ENCODE measurements at places on chromosomes 5 and 9.

- DNase-seq, result no peak
These were observed 2.5 kb upstream of the NEUROG1 start for GRCh38 chr5:135538261-135538660.

DNA sequence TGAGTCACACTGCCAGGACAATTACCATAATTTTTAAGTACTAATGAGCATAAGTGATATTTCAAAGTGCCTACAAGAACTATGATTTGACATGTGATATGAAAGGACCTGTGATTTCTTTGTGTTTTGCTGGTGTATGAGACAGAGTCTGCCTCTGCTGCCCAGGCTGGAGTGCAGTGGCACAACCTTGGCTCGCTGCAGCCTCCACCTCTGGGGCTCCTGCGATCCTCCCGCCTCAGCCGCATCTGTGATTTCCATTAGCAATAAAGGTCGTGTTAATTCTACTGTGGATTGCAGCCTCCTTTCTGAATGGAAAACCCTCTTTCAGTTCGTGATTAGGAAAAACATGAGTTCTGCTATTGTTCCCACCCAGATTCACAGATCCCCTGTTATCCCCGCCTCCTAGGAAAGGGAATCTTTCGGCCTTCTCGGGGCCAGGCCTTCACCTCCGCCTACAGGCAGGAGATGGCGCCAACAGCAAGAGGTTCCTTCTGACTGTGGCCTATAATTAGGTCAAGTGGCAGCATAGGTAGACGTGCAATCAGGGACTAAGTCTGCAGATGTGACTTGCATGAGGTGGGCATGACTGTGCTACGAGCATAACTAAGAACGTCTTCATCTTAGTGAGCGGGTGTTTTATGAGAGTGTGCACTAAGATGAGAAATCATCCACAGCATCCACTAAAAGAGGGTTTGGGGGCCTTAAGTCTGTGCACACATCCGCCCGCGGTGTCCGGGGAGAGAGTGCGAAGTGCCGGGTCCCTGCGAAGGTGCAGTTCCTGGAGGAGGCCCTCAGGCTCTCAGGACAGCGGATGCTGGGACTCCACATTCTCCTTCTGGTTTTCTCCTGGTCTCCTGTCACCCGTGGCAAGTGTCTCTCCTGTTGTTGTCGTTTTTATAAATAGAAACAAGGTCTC, 23.1 kb downstream of the TRIM7 start:
- DNase-seq, result no peak

GRCh38 chr5:3006526-3006925, 255.0 kb upstream of the IRX2 start:
- DNase-seq, result no peak

DNA sequence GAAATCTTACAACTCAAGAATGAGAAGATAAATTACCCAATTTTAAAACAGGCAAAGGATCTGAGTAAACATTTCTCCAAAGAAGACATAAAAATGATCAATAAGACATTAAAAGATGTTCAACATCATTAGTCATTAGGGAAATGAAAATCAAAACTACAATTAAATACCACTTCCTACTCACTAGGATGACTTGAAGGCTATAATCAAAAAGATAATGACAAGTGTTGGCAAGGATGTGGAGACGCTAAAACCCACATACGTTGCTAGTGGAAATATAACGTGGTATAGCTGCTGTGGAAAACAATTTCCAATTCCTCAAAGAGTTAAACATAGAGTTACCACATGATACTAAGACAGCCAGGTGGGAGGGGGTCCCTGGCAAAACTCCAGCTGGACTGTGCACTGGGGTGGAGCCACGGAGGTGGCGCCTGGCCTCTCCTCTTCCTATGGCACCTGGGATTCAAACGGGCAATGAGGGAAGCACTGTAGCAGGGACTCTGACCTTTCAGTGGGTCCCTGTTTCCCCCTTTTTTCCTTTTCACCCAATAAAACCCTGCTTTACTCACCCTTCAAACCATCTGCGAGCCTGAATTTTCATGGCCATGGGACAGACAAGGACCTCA, 5.9 kb downstream of the ARSB start:
- no peak for DNase-seq

DNA sequence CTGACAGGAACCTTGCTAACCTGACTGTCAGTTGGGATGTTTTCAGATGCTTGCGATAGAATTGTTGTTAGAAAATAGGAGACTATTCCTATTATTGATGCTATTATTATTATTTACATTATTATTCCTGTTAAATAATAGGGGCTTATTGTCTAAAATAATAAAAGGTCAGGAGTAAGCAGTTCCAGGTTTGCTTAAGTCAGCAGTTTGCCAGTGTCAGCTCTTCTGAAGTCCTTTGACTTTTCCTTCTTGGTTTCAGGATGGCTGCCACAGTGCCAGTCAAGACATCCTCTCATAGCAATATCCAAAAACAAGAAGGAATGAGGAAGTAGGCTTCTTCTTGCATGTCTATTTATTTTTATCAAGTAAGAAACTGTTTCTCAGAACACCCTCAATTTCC, 141.7 kb upstream of the MARCHF11 start:
- DNase-seq, result peak; percentile 80

DNA sequence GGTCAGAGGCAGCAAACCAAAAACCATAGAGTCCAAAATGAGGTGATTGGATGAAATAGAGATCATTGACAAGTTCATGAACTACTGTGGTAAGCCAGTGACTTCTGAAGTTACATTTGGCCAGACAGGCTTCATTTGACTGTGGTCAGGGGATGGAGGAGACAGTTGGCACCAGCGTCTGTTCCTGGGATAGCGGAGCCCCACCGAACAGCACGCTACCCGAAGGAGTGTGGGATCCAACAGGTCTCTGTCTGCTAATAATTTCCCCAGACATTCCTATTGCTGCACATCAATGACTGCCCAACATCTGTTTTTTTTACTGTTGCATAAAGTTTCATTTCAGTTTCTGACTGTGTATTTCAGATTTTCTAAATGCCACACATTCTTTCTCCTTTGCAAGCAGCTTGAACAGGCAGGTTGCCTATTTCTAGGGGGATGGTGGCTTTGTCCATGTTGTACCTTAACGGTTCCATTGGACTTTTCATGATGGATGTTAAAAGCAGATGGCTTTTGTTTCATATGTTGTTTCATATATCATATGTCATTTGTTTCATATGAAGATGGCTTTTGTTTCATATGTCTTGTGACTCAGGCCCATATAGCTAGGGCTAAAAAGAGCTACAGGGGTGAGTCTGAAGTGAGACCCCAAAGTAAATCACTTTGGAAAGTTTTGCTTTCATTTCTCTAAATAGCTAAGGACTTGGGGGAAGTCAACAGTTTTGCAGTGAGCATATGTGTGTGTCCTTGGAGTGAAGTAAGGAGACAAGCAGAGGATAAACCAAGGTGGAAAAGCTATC, 180.8 kb downstream of the GOLPH3 start:
- peak; percentile 44 for DNase-seq

GRCh38 chr5:131747180-131748105, 49.4 kb downstream of the FNIP1 start:
- DNase-seq, result peak; percentile 77

DNA sequence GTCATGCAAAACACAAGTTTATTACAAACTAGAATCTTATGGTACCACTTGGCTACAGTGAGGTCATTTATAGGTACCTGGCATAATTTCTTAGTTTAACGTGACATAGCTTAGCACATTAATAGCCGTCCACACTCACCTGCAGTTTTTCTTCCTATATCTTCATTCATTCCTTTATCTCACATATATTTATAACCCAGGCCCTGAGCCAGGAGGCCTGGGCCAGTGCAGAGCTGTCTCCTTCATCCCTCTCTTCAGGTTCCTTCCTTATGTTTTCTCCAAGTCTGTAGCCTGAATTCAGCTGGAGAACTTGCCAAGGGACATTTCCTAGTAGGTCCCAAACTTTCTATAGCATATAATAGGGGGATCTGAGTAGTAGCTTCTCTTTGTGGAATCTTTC, 367.9 kb upstream of the SGCD start:
- DNase-seq, result no peak

DNA sequence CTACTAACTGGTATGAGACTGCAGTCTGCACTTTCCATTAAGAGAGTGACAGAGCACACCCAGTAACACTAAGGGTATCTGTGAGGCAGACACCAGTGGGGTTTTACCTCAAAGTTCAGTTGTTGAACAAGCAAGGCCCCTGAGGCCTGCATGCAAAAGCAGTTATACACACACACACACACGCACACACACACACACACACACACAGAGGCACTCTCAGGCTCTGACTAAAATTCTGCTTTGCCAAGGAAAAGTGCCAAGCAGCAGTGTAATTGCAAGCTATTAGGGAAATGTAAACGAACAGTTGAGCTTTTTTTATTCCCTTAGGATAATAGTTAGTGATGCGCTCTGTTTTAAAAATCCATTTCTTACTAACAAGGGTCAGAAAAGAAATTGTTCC, 377.1 kb downstream of the SPOCK1 start:
- DNase-seq, result no peak

DNA sequence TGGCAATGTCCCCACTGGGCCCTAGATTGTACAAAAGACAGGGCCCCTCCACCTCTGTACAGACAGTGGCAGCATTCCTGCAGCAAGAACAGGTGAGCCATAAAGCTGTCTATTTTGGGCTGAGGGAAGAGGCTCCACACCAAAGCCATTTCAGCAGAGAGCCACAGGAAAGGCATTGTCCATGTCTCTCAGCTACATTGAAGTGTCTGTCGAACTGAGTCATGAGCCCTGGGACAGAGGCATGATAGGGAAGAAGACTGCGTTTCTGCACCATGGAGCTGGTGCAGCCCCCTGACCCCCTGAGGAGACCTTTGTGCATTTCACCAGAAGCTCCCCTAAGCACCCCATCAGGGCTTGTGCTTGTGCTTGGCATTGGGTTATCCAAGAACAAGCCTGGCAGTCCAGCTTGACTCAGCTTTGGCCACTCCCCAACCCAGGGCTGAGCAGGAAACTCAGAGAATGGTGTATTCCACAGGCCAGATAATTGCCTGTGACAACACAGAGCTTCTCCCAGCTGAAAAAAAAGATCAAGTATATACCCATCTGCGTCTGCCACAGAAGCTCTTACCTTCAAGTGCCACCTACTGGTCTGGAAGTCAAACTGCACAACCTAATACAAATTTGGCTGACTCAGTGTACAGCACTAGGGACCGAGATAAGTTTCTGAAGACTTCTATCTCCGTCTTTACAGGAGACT, 5.9 kb upstream of the FRMD3 start:
- peak; percentile 77 for DNase-seq

GRCh38 chr5:169354263-169354662, 53.3 kb upstream of the SLIT3 start:
- no peak for DNase-seq

GRCh38 chr9:93480728-93481324, 27.4 kb upstream of the FAM120AOS start:
- no peak for DNase-seq

GRCh38 chr5:14855366-14855765, 16.2 kb downstream of the ANKH start:
- no peak for DNase-seq

GRCh38 chr5:177296581-177296980, 6.9 kb downstream of the RAB24 start:
- DNase-seq, result no peak

DNA sequence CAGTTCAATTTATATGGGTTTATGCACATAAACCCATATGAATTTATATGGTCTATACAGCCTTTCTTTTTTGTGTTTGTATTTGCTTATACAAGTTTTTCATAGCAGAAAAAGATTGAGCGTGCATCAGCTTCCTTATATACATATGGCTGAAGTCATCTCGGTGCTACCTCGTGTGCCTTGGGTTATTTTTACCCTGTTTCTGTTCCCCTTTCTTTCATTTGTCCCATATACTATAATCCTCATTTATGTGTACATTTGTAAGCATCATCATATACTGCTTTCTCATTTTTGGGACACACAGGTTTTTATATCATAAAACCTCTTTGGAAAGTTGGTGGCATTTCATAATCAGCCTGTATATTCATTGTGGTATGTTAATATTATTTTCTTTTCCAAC, 107.8 kb upstream of the ADAMTSL1 start:
- DNase-seq, result peak; percentile 94

DNA sequence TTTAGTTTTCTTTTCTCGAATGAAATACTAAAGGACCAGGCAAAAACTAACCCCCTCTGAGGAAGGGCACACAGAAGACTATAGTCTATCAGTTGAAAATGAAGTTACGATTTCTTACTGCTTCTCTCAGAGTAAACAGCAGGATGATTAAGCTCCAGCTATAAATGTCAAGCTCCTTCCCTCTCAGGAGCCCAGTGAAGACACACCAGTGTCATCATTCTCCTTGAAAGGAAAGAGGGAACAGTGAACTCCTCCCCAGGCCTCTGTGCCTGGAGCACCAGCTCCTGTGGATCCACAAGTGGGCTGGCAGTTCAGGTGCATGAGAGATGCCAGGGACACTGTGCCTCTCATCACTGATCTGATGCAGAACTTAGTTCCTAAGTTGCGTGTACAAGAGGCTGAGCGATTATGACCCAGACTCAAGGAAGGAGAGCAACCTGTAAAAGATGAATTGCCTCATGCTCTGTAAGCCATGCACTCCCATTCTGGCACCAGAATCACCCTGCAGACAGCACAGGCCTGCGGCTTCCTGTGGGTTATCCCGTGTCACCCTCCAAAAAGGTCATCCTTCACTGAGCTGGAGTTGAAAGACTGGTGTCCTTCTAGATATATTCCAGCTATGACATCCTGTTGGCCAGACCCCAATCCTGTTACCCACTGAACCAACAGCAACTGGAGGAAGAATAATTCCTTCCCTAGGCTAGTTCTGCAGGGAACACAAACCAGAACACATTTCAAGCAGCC, 394.0 kb downstream of the SEMA5A start:
- DNase-seq, result no peak

GRCh38 chr5:40674661-40675235, 5.0 kb upstream of the PTGER4 start:
- DNase-seq, result no peak

DNA sequence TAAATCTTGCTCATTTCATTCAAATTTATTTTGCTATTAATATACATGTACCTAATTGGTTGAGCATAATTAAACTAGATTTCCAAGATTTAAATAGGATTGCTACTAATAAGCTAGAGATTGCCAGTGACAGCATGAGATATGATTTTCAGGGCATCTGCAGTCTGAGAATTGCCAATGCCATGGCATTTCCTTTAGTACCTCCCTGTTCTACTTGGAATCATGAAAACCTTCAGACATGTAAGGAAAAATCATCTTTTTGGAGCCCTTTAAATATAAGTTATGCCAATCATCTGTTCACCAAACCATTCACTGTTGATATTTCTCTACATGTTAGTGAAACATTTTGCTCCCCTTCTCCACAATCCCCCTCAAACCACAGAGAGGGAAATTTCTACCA, 691.4 kb downstream of the DNAH5 start:
- no peak for DNase-seq

DNA sequence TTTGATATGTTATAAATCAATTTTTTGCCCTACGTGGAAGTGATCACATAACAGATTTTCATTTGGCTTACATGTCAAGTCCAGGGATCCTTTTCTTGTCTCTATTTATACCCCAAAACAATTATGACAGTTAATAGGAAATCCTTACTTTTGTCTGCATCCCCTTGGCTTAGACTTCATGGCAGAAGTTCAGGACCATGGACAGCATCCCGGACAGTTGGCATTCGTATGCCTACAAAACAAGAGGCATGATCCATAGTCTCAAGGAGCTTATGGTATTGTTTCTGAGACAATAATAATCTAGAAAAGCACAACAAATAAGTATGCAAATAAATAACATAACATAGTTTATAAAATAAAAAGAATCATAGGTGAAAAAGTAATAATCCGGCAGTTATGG, 214.3 kb upstream of the GRIA1 start:
- peak; percentile 5 for DNase-seq
